Uterine smooth muscle cell (primary cell): ENCODE measurements at places on chromosomes 3 and 15. TPM values are rescaled to one million over a fixed set of nuclear protein-coding genes. Genes with fewer than 3 reads are reported as not detected.

The SLC27A2 gene
- 0.22 and 0.50 TPM in 2 replicates for total RNA-seq

The CCR2 gene
- total RNA-seq: not detected in 2 replicates

The GPR160 gene
- 0.22 and 0.50 TPM in 2 replicates for total RNA-seq

The CRBN gene
- total RNA-seq: 80.2 and 106 TPM in 2 replicates

The TRPM1 gene
- total RNA-seq: not detected in 2 replicates

The GOLGA6A gene
- total RNA-seq: under 0.01 TPM in 1 of 2 replicates, not detected in the other

The SLC15A2 gene
- 0.11 and 0.75 TPM in 2 replicates for total RNA-seq

The SERPINI2 gene
- not detected in 2 replicates for total RNA-seq
